ENCODE measurements at places on chromosomes 5 and 9.

DNA sequence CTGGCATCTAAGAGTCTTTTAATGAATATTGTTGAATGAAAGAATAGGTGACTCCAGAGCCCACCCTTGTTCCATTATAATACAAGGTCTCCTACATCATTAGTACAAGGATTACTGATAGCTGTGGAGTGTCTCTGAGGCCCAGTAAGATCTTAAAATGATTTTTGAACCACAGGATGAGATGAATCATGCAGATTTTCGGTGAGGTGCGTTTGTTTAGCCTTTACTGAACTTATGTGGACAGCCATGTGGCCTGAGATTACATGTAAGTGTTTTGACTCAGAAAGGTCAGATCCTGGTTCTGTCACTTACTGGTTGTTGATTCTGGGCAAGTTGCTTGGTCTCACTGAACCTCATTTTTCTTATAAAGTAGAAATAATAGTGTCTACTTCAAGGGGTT is 21.6 kb downstream of the NFX1 start:
- no peak for DNase-seq

DNA sequence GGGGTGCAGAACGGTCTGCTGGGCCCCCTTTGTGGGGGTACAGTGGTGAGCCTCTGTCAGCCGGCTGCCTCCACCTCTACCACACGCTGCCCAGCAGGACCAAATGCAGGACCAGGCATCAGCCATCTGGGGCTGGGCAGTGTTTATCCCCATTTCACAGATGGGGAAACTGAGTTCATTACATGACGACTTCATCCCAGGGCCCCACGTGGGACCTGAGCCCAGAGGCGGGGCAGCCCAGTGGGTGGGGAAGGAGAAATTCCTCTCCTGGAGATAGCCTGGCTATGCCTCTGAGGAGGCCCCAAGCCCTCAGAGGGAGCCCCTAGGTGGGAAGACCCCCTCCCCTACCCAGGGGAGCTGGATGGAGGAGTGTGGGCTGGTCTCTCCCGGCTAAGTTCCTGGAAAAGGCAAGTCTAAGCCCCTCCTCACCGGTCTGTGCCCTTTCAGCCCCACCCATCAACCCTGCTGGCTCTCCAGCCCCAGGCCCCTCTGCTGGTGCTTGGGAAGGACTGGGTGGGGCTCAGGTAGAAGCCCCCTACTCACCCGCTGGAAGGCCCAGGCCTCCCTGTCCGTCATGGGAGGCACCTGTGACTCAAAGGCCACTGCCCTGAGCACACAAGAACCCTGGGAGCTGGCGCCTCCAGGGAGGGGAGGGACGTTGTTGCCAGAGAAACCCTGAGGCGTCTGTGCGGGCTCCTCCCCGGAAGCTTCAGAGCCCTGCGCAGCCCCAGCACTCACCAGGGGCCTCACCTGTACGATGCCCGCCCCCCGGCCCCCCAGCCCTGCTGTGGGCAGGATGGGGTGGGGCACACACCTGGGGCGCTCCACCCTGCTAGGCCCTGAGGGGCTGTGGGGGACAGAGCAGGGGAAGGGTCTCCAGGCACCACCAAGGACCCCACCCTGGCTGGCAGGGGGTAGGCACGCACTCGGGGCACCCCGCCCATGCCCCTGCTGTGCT is 7.4 kb upstream of the CCDC187 start:
- peak; percentile 12 for DNase-seq

- DNase-seq, result no peak
Observed at GRCh38 chr5:84673785-84674184, 289.1 kb upstream of the EDIL3 start.

DNA sequence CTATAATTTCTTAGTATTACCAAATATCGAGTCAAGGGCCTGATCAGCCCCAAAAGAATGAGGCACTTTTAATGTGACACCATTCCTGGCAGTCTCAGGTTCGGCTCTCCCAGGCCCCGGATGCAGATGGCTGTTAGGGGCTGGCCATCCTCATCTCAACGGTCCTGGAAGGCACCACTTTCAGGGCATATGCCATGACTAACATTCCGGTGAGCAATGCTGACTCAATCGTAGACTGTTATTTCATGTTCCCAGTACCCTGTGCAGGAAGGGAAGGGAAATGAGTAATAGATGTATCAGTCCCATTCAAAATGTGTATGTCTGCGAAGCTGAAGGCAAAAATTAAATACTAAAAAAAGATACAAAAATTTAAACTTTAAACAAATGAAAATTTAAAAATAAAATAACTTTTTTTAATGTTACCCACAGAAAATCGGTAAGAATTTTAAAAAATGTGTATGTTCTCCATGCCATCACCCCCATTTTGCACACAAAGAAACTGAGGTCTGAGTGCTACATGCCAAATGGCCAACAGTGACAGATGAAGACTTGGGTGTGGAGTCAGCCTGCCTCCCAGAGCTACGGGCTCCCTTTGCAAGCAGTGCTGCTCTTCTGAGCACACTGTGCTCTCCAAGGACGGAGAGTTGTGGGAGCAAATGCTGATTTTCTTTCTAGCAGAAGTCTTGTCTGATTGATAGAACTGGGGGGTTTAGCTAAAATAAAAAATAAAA is 79.0 kb downstream of the GLDC start:
- DNase-seq, result no peak

DNA sequence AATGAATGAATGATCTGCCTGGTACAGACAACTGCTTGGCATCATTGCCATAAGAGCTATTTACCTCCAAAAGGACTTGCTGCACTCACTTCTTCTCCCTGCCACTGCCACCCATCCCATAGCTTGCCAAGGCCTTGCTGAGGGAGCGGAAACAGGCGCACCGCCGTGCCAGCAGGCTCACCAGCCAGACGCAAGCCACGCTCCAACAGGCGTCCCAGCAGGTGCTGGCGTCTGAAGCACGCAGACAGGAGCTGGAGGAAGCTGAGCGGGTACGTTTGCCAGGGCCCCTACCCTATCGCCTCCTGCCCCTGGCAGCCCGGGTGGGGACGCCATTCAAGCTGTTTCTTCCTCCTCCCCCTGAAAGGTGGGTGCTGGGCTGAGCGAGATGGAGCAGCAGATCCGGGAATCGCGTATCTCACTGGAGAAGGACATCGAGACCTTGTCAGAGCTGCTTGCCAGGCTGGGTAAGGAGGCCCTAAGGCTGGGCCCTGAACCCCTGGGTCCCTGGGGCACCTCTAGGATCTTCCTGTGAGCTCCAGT is 8.9 kb upstream of the AIF1L start:
- no peak for DNase-seq

DNA sequence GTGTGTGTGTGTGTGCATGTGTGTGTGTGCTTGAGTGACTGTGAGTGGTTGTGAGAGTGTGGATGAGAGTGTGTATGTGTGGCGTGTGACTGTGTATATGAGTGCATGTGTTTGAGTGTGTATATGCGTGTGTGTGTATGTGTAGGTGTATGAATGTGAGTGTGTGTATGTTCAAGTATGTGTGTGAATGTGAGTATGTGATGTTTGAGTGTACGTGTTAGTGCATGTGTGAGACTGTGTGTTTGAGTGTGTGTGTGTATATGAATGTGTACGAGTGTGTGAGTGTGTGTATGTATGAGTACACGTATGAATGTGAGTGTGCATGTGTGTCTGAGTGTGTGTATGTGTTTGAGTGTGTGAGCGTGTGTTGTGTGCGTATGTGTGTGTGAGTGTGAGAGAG is 47.8 kb downstream of the KCNIP1 start:
- no peak for DNase-seq

GRCh38 chr5:160375166-160375565 is 4.7 kb upstream of the C1QTNF2 start:
- DNase-seq, result no peak

DNA sequence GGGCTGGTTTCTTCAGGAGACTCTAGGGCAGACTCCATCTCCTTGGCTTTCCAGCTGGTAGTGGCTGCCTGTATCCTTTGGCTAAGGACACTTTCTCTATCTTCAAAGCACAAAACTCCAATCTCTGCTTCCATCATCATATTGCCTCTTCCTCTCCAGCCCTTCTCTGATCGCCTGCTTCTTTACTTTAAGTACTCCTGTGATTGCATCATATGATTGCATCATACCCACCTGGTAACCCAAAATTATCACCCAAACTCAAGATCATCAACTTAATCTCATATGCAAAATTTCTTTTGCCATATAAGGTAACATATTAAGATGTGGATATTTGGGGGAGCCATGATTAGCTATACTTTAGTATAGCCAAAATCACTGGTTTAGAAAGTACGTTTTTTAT is 1092.6 kb upstream of the CDH6 start:
- DNase-seq, result no peak

DNA sequence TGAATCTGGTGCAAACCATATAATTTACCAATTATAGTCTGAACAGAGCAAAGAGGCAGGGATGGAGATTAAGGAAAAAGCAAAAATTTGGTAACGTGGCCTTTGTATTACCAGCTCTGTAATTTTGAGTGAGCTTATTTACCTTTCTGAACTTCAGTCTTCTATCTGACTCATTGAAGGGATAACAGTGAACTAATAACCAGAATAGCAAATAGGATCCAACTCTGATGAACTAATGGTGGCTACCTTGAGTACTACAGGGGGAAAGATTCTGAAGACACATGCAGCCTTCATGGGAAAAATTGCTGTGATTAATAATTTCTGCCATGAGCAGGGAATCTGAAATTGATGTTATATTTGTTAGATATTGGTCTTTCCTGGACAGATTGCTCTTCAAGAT is 23.0 kb upstream of the LARP1 start:
- DNase-seq, result no peak

- DNase-seq, result no peak
Observed at GRCh38 chr5:72618708-72619107, 111.5 kb upstream of the ZNF366 start.

- no peak for DNase-seq
Observed at GRCh38 chr5:35794684-35795375, 61.9 kb upstream of the IL7R start.

DNA sequence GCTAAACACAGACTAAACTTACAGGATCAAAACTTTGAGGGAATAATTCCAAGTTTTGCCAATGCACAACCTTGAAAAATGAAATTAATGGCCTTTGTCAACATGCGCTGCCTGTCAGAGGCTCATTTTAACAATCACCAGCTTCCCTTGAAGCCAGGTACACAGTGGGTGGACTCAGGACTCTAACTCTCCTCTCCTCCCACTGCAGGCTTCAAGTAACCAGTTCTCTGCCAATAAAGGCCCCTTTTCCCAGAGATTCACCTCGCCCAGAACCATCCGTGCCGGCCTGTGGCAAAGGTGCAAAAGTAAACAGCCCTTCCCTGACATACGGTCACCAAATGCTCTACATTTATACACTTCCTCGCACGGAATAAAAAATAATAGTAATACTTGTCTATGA is 18.4 kb upstream of the FBP2 start:
- no peak for DNase-seq

DNA sequence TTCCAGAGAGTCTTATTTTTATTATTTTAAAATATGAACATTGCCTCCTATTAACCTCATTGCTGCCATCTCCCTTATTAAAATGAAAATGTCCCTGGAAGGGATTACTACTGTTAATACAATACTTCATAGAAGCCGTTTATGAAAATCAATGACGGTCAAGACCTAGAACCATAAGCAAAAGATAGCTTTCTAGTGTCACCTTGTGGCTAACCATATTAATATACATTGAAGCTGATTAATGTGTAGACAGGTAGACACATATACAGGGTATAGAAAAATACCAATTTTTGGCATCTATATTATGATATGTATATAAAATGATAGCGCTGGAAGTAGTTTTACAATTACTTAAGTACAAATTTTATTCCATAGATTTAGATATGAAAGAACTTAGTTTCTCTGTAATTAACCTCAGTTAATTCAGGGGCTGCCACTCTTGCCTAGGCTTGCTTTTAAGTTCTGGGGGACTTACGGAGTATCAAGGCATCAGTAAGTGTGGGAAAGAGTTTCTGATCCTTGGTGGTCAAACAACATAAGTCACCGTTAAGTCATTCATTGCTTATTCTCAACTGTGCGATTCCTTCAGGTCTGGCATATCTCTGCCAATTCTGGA is 2.5 kb upstream of the YTHDC2 start:
- DNase-seq, result no peak

- no peak for DNase-seq
Observed at GRCh38 chr9:68851657-68852056, 146.6 kb downstream of the PIP5K1B start.

DNA sequence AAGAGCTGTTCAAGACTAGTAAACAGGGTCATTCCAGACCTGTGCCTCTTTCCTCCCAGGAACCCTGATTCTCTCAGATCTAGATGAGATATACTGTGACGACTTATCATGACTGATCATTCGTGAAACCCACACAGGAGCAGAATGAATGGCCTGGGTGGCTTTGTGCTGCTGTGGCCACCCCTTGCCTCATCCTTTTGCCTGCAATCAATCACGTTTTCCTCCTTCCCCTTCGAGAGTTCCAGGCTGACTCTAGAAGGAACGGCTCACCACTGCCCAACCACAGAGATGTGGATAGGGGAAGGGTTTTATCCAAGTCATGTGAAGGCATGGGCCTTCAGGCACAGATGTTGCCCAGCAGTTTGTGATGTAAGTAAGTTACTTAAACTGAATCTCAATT is 5.8 kb downstream of the ANXA6 start:
- DNase-seq, result no peak

DNA sequence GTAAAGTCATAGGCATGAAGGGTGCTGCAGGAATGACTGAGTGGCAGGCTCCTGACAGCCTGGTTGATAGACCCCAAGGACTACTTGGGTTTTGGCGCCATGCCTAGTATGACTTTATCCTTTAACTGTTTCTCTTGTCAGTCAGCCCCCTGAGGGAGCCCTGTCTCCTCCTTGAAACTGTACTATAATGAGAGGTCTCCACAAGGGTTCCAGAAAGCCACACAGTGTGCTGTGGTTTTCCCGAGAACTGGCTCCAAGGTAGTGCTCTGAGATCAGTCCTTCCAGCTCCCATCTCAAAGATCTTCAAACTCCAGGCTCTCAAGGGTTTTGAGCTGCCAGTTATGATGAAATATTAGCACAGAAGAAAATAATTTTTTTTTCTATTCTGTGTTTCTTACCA is 26.7 kb upstream of the TNC start:
- no peak for DNase-seq

DNA sequence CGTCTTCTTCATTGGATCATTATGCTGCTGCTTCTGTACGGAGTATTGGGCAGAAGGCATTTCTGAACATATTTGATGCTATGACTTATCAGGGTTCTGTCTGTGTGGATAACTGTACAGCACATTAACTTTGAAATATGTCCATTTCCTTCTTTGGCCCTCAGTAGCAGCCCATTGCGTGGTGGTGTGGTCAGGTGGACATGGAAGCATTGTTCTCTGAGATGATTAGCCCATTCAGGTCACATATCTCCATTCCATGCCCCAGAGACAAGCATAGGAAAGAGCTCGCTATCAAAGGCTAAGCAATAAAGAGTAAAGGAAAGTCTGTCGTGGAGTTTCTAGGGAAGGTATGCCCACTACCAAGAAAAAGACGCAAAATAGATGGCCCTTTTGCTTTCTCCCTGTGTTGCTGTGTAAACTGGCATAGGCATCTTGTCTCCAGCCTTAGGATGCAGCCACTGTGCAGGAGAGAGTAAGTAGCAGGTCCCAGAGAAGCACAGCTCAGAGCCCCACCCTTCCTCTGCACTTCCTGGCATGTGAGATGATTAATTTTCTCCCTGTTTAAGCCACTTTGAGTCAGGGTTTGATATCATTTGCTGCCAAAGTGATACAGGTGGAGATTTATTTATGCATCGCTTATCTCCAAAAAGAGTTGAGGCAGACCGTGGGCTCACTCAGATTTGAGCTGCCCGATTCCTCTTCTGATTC is 221.9 kb downstream of the PDZD2 start:
- no peak for DNase-seq

Measured in NCI-H187 (cell line).